ENCODE measurements at places on chromosomes 16 and 17.

DNA sequence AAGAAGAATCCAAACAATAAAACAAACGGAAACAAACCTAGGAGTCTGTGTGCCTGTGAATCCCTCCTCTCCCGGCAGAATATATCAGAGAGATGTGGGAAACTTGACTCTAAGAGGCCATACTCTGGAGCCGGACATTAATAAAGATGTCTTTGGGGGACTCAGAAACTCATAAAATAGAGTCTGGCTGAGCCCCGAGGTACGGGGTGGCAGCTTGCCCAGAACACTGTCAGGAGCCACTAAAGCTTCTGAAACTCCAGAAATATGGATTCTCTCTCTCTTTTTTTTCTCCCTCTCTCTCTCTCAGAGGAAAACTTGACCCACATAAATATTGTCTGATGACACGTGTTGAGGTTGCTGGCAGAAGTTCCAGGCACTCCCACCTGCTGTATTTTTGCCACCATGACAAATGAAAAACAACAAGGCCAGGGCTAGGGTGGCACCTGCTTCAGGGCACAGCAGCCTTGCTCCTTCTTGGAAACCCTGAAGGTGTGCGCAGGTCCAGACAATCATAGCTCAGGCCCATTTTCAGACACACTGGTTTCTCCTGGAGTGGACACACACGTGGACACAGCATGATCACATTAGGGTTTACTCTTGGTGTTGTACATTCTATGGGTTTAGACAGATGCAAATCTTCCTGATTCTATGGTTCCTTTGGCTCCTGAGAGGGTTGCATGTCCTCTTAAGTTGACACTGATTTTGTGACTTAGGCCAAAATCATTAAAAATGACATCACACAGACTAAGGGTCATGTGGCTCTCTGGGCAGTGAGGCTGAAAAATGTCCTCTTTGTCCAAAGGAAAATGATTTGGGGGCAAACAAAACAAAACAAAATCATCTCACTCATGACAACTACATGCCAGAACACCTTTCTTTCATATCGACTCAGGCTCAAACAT, 282.6 kb upstream of the IRX3 start:
- no peak for DNase-seq

DNA sequence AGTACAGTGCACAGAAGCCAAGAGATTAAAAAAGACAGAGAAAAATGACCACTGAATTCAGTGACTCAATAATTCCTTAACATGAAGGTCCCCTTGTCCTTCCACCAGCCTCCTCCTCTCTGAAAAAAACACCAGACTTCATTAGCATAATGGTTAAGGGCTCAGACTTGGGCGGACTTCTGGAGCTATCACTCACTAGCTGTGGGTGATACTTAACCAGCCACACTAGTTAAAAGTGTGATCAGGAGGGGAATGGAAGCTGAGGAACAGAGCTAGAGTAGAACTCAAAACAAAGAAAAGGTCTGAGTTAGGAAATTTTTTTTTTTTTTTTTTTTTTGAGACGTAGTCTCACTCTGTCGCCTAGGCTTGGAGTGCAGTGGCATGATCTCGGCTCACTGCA, 23.2 kb downstream of the ZNF652 start:
- DNase-seq = no peak

DNA sequence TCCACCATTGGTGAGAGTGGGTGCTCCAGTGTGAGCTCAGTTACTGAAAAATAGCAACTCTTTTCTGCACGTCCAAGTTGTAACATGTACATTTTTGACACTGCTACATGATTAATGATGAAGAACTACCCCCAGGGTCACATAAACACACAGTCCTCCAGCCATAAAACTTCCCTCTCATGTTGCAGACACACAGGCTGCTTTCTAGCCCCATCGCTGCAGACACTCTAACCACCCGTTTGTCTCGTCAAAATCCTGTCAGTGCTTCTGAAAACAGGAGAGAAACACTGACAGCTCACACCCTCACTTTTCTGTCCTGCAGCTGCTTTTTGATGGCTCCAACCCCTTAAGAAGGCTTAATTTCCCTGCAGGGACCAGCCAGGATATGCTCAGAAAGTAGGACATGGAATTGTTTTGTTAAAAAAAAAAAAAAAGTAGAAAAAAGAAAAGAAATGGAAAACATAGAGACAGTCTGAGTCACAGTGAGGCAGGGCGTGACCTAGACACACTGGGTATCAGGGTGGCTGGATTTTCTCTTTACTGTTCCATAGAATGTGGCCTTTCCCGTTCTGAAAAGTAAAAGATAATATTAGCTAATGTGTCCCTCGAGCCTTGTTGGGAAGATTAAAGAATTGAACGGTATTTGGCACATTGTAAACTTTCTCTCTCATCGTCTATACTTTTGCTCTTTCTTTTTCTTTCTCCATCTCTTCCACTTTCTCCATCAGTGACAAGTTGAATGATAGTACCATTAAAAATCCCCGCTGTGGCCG, 20.7 kb upstream of the CCL5 start:
- no peak for DNase-seq

GRCh38 chr17:34203018-34203638, 52.0 kb upstream of the CCL2 start:
- DNase-seq = no peak

- no peak for DNase-seq
Observed at GRCh38 chr17:70041540-70041939, 33.5 kb upstream of the KCNJ16 start.

DNA sequence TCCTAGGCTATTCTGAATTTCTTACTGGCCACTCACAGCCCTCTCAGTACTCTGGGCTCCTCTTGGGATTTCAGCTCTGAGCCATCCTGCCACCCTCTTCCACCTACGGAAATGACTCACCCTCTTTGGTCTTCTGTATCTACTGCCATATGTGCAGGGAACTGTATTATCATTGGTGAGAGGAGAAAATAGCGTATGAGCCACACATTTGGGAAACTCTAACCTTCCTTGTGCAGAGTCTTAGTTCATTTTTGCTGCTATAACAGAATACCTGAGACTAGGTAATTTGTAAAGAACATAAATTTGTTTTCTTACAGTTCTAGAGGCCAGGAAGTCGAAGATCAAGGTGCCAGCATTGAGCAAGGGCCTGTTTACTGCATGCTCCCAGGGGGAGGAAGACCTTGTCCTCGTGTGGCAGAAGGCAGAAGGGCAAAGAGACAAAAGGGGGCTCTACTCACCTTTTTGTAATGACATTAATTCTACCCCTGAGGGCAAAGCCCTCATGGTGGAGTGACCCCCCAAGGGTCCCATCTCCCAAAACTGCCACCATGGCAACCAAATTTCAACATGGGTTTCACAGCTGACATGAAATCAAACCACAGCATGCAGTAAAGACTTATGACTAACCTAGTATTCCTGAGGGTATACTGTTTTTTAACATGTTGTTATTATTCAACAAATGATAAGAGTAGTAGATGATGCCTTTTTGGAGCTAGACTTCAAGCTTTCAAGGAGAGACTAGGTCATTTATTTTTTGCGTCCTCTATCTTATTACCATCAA, 191.8 kb downstream of the PRKCA start:
- peak; percentile 16 for DNase-seq

GRCh38 chr17:29597361-29598172, 4.6 kb downstream of the ANKRD13B start:
- DNase-seq = no peak

DNA sequence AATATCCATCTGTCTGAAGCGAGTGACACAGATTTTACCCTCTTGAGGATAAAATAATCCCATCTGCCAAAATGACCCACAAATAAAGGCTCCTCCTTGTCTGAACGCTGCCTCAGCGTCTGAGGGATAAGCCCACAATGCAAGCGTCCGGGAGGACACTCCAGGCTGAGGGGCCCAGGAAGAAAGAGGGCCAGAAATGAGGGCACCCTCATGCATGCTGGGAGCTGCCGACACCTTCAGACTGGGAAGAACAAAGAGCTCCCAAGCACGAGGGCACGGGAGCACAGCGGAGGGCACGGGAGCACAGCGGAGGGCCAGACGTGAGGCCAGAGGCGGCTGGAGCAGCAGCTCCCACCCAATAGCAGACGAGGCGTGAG, 126.9 kb downstream of the ZNF778 start:
- DNase-seq = no peak

DNA sequence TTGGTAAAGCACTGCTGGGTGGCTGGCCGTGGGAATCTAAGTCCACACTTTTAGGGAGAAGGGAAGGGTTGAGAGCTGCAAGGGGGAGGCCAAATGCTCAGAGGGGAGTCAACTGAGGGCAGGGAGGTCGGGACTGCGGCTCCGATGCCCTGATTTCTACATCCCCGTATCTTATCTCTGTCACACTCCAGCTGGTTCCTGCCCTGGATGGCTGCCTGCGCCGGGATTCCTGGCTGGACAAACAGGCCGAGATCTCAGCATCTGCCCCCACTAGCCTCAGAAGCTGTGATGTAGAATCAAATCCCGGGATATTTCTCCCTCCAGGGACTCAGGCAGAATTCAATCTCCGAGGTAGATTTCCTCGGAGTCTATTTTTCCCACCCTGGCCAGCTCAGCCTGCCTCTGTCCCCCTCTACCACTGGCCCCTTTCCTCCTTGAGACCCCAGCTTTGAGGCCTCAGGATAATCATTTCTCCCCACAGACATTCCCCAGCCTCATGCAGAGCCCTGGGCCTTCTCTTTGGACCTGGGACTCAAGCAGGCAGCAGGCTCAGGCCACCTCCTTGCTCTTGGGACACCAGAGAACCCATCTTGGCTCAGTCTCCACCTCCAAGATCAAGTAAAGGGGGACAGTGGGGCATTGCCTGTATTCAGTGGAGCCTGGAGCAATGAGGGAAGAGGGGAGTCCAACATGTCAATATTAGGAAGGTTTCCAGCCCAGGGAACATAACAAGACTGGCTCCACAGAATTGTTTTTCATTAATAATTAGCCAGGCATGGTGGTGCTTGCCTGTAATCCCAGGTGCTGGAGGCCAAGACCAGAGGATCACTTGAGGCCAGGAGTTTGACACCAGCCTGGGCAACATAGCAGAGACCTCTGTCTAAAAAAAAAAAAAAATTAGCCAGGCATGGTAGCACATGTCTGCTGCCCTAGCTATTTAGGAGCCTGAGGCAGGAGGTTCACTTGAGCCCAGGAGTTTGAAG, 1.8 kb downstream of the SHBG start:
- no peak for DNase-seq
